Activated naive CD4-positive, alpha-beta T cell treated with Interleukin-2 at 50 U/mL for 16 hours (primary cell): ENCODE measurements at places on chromosomes 7 and 10.

DNA sequence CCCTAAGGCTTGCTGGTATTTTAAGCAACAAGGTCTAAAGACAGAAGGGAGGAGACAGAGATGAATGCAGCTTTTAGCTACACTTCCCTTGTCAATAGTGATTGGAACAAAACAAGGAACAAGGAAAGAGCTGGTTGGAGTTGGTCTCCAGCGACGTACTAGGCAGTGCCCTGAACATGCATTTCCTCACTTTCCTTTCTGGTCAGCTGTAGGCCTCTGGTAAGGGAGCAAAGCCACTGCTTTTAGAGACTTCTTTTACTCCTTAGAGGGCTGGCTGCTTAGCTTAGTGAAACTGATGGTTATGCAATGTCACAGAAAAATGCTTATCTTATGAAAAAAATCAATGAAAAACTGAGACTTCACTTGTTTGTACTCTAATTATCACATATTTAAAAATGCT is 75.5 kb upstream of the TRIL start:
- DNase-seq = no peak

GRCh38 chr7:43118313-43118712 is 5.9 kb downstream of the HECW1 start:
- no peak for DNase-seq

DNA sequence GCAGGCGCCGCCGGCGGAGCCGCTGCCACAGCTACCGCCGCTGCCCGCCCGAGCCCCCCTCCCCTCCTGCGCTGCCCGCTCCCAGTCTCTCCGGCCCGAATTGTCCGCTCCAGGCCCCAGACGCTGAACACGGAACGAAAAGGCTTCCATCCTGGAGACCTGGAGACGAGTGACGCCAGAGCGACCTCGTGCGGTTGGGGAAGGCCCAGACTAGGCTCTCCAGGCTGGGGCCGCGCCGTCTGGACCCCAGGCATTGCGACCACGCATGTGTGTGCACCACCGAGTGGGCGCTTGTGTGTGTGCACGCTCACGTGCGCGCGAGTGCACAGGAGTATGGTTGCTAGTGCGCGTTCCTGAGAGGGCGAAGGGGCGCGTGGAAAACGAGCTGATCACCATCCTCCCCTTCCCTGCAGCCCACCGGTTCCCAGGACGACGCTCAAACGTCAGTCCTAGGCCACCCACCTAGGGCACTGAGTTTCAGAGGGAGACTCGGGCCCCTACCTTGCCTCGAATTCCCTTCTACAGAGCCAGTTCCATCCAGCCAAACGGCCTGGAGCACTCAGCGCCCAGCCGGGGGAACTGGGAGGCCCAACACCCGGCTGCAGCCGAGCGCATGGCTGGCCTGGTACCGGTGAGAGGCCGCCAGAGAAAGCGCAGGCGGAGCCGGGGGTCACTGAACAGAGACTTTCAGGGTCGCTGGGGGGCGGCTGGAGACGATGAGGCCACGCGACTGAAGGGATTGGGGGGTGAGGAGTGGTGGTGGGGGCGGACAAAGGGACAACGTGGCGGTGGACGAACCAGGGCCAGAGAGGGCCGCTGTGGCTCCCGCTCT is 11.6 kb downstream of the LBX1 start:
- no peak for DNase-seq

GRCh38 chr7:113015034-113015645 is 71.5 kb downstream of the GPR85 start:
- DNase-seq = no peak

DNA sequence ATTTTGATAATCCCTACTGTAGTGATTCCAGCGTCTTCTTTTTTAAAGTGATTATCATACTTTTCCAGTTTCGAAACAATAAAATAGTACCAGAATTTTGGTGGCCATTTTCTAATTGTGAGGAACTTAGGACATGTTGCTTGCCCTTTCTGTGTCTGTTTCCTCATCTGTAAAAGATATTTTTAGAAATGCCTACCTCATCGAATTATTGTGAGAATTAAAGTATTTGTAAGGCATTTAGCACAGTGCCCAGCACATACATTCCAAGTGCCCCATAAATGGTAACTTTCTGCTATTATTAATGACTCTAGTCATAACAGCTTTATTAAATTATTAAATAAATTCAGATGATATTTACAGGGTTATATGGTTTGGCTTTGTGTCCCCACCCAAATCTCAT is 3.7 kb downstream of the CFAP69 start:
- DNase-seq = no peak

- DNase-seq = no peak
Measured at GRCh38 chr7:105156731-105157130, 142.7 kb downstream of the KMT2E start.

DNA sequence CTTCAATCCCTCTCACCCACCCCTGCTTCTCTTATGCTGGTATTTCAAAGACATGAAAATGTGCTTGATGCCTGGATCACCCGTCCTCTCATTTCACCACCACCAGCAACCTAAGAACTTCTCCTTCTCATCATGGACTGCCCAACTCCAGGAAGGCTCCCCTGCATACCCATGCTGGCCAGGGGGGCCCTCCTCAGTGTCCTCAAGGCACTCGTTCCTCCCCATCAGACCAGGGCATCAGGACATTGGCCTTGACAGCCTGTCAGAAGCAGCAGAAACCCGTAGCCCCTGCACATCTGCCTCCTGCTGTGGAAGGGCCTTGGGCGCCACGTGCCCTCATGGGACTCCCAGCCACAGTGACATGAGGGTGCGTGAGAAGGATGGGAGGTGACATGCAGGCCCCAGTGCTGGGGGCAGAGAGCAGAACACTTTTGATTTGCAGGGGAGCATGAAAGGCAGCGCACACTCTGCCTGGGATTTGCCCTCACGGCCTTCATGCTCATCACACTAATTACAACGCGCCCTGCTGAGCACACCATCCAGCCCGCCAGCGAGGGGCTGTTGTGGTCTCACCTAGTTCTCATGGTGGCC is 1.9 kb upstream of the HSPA12A start:
- DNase-seq = no peak

GRCh38 chr10:63896992-63897391 is 375.8 kb downstream of the REEP3 start:
- no peak for DNase-seq

GRCh38 chr7:20113427-20114027 is 103.7 kb downstream of the MACC1 start:
- DNase-seq = no peak
